Activated naive CD4-positive, alpha-beta T cell treated with anti-CD3 and anti-CD28 coated beads, Interleukin-2, amount 10 ng/mL, durations not matched to agents 7 days and 5 days (primary cell): ENCODE measurements at places on chromosomes 2 and 18.
A peak's percentile ranks its signal among the peaks of the same experiment; 100 is the strongest.

DNA sequence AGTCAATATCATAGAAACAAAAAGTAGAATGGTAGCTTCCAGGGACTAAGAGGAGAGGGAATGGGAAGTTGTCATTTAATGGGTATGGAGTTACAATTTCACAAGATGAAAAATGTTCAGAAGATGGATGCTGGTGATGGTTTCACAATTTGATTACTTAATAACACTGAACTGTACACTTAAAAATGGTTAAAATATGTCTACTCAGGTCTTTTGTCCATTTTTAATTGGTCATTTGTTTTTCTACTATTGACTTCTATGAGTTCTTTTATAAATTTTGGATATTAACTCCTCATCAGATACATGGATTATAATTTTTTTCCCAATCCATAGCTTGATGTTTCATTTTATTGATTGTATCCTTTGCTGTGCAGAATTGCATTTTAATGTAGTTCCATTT lies 275.5 kb downstream of the AKAIN1 start:
- DNase-seq: no peak

DNA sequence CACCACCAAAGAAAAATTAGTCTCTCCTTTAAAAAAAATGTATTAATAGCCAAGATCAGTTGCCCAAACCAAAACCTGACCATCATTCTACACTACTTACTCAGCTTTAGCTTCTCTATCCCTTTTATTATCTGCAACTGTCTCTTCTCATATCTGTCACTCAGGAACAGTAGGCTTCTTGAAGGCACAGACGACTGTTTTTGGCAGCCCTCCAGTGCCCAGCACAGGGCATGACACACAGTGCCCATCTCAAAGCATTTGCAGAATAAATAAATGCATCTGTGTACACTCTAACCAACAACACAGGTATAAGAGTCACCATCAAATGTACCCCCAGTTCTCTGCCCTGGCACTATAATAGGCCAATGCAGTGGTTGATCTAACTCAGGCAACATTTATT lies 117.2 kb downstream of the UXS1 start:
- no peak for DNase-seq

DNA sequence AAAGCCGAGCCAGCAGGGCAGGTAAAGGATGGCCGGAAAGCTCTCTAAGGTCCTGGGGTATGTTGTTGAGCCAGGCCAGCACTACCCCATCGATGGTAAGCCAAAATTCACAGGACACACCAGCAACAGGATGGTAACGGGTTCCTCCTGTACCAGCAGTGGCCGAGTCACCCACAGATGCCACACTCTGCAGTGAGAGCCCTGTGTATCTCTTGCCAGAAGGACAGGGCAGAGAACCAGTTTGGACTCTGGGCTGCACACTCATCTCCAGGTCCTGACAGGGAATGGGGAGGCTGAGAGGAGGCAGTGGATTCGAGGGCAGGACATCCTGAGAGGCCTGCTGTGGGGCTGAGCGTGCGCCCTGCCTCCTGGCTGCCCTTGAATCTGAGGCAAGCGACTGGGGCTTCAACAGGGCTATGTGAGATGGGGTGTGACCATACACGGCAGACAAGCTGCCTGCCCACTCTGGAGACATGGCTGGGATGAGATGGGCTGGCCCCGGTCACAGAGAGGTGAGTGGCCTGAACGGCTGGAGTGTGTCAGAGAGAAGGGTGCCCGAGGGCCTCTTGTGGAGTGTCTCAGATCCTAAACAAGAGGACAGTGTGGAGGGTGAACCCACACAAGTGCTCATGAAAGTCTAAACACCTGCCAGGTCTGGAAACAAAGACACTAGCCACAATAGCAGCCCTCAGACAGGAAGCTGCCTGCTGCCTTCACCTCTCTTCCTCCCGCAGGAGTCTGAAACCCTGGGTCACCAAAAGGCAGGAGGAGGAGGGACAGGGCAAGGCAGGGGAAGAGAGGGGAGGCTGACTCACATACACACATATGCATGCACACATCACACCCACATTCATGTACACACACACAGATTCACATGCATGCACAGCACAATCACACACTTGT lies 182.3 kb downstream of the LOXHD1 start:
- peak; percentile 40 for DNase-seq

- DNase-seq: no peak
These were observed 111.3 kb downstream of the PLCL1 start for GRCh38 chr2:197915548-197916265.

DNA sequence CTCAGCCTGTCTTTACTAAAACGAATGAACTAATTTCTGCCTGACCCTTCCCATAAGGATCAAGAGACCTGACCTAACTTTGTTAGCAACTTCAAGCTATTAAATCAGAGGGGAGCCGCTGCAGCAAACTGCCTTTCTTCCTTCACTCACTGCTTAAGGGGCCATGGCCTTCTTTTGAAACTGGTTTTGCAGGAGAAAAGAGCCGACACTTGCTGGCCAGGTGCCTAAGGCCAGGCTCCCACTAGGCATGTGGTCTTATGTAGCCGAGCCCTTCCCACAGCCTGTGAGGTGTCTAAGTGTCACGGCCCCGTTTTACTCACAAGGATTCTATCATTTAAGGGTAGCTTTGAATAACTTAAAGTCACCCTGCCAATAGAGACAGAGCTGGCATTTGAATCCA lies 130.8 kb downstream of the ZNF236 start:
- no peak for DNase-seq

DNA sequence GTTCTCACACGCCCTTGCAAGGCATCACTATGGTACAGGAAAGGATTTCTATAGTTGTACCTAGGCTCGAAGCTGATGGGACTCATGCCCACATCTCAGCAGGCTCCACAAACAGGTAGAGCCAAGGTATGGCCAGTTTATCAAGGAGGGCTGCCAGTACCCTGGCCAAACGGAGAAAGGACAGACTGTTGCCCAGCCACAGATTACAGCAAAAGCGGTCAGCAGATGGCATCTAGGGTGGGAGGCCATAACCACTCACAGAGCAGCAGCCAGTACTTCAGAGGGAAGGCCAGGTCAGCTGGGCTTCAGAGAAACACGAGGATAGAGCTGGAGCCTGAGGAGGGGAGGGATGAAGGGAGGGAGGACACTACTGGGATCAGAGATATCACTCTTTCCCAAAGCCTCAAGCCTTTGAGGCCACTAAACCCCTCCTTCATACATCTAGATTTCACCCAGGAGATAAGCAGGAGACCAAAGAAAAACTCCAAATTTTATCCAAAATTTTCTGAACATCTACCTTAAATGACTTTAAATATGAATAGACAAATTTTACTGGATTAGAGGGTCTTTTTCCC lies 904.2 kb upstream of the NXPH2 start:
- no peak for DNase-seq

DNA sequence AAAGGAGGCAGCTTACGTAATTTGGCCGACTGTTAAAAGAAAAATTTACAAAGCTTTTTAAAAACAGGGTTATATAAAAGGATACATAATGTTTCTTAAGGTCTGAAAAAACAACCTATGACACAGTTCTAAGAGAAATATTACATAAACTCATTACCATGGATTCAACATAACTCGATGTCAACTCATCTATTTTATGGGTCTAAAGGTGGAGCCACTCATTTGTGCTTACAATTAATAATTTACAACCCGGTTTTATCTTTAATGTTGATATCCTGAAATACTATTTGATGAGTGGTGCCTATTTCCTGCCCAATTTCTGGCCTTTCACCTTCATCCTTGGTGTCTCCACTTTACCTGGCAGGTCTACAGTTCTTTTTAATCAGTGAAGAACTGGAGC lies 15.1 kb downstream of the USP40 start:
- DNase-seq: no peak

- no peak for DNase-seq
These were observed 77.9 kb downstream of the MCFD2 start for GRCh38 chr2:46837704-46838103.

GRCh38 chr18:25230658-25231326 lies 121.2 kb downstream of the ZNF521 start:
- no peak for DNase-seq
